Central memory CD4-positive, alpha-beta T cell (primary cell): ENCODE measurements at places on chromosomes 2 and 18.

DNA sequence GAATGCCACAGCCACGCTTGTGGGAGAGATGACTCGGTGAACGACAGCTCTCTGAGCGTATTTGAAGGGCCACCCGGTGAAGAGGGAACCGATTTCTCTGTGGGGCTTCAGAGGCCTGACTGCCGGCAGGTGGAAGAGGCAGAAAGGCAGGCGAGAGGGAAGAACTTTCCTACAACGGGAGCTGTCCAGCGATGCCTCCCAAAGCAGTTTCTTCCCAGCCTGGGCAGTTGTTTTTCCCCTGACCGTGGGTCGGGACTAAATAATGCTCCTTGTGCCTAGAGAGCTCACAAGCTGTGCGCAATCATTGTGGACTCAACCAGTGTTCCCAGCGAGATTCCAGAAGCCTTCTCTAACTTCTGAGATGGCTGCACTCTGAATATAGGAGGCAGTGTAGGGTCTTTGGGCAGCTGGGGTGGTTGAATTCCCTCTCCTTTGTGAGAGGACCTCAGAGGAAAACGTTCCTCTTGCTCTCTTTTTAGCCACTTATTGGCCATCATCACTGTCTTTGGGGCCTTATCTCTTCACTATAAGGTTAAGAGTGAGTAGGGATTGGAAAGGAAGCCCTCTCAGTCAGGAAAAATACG lies 710 bp downstream of the SEC11C start:
- no peak for DNase-seq

- DNase-seq: no peak
These were observed 33.4 kb upstream of the GAREM2 start for GRCh38 chr2:26139269-26140183.

- no peak for DNase-seq
These were observed 277.1 kb downstream of the TCF4 start for GRCh38 chr18:55310863-55311262.

GRCh38 chr2:162301151-162301804 lies 17.2 kb downstream of the IFIH1 start:
- DNase-seq: peak; percentile 50

GRCh38 chr2:127841466-127842178 lies 16.3 kb downstream of the POLR2D start:
- no peak for DNase-seq

GRCh38 chr18:74191577-74191976 lies 43.3 kb downstream of the TIMM21 start:
- no peak for DNase-seq

- no peak for DNase-seq
These were observed 27.4 kb upstream of the CATIP start for GRCh38 chr2:218329027-218329825.

GRCh38 chr2:233838251-233838650 lies 16.1 kb downstream of the HJURP start:
- DNase-seq: no peak

DNA sequence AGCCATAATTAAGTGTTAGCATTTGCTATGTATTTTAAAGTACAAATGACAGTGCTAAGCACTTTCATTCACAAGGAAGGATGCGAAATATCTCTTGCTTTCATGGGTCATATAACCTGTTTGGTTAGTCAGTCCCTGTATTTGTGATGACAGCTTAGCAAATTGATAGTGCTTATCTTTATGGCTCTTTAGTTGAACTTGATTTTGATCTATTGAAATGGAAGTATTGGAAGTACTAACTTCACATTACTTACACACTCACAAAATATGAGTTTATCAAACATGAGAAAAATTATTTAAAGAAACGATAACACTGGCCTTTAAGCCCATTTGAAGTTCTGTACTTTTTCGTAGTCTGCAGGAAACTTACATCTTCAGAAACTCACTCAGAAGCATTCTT lies 97.4 kb upstream of the NEUROD1 start:
- no peak for DNase-seq

- no peak for DNase-seq
These were observed 2.9 kb upstream of the MBP start for GRCh38 chr18:77135339-77136075.

GRCh38 chr18:5868218-5868854 lies 27.0 kb downstream of the TMEM200C start:
- no peak for DNase-seq

DNA sequence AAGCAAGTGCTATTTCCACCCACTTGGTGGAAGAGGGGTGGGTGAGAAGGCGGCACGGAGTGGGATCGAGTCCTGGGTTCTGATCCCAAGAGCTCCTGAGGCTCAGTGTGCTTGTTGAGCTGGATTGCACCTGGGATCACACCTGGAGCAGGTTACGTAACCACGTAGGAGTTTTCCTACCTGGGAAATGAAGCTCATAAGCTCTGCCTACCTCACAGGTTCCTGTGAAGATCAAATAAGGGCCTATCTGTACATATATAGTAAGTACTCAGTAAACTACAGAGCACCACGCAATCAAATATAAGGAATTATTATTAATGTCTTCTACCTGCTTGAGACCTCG lies 11.0 kb downstream of the NPC1 start:
- no peak for DNase-seq

DNA sequence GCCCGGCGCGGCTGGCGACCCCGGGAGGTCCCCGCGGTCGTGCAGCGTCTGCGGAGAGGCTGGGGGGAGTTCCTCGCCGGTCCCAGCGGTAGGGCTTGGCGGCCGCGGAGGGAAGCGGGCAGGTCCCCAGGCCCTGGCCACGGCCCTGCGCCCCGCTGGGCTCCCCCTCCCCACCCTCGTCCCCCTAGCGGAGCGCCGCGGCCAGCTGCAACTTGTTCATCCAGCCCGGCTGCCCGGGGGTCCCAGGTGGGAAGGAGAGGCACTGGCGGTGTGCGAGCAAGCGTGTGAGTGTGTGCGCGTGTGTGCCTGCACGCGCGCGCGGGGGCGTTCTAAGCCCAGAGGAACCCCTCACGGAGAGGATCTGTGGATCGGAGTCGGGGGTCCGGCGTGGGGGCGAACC lies 1.3 kb downstream of the PTPRM start:
- no peak for DNase-seq

DNA sequence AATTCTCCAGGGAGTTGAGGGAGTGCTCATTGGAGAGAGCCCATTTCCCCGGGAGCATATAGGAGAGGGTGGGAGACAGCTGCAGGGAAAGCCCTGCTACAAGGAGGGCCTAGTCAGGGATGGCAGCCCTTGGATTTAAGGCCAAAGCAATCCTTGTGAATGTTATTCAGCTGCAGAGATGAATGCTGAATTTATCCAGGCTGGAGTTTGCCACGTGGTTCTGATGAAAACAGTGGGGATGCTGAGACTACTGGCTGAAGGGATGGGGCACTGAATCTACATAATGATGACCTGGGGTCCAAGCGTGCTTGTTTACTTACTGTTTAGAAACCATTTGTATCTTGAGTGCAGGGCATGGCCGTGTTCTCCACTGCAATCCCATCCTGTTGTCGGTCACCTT lies 35.6 kb upstream of the RNF149 start:
- no peak for DNase-seq

GRCh38 chr2:56386657-56387056 lies 202.9 kb downstream of the CCDC85A start:
- DNase-seq: no peak

GRCh38 chr18:57581301-57581934 lies 5.1 kb downstream of the FECH start:
- DNase-seq: no peak

DNA sequence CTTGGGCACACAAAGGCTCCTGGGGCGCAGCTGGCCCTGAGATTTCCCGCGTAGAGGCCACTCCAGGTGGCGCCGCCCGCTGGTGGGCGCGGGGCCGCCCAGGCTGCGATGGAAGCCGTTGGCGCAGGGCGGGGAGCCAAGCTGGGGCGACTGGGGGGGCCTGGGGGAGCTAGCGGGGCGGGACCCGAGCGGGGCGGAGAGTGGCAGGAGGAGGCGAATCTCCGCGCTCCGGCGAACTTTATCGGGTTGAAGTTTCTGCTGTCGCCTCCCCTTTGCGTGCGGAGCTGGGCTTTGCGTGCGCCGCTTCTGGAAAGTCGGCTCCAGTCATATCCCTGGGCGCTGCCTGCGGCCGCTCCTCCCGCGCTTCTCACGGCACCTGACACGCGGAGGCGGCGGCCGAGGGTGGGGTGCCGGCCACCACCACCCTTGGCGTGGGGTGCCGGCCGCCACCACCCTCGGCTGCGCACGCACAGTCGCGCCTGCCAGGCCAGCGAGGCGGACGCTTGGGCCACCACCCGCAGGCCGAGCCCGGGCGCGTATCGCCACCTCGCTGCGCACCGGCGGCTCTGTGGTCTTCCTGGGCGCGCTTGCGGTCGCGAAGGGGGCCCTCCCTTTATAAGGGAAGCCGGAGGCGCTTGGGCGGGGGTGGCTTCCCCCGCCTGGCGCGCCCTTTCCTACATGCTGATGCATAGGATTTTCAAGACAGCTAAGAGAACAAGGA lies 919 bp upstream of the CYP1B1 start:
- no peak for DNase-seq

DNA sequence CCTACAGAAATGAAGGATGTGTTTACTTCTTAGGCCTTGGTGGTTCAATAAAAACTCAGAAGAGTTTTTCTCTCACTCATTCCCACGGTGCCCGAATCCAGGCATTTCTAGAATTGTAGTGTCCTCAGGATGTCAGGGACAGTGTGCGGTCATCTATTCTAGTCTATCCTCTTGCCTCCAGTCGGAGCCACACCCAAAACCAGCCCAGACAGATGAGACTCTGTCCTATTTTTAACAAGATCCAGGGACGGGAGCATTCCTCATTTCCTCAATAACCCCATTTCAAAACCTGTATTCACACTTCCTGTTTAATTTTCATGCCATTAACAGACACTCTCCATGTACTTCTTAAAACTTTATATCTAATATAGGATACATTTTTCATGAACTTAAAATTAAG lies 11.6 kb upstream of the RBMS1 start:
- DNase-seq: no peak

- no peak for DNase-seq
These were observed 7.1 kb downstream of the NFE2L2 start for GRCh38 chr2:177257471-177257870.

DNA sequence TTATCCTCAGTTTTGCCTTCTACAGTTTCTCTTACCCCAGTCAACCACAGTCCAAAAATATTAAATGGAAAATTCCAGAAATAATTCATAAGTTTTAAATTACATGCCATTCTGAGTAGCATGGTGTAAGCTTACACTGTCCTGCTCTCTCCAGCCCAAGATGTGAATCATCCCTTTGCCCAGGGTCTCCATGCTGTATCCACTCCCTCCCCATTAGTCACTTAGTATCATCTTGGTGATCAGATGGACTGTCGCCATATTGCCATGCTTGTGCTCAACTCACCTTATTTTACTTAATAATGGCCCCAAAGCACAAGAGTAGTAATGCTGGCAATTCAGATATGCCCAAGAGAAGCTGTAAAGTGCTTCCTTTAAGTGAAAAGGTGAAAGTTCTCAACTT lies 18.5 kb upstream of the CCNT2 start:
- no peak for DNase-seq

DNA sequence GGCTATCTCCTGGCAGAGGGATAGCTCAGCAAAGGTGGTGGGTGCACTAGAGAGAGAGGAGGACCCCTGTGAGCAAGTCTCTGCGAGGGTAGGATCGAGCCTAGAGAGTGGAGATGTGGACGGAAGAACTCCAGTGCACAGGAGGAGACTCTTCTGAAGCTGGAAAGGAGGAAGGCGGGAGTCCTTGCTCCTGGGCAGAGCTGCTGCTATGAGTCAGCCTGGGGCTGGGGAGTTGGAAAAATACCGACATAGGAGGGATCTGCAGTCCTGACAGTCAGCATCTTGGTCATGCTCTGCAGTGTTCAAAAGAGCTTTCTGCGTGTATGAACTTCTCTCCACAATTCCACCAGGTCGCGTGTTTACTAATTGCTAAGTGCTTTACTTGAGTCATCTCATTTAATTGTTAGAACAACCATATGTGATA lies 233.8 kb downstream of the LDLRAD4 start:
- no peak for DNase-seq

GRCh38 chr2:134432435-134432883 lies 178.6 kb downstream of the MGAT5 start:
- no peak for DNase-seq

GRCh38 chr2:136441979-136442714 lies 323.2 kb upstream of the THSD7B start:
- DNase-seq: no peak

GRCh38 chr2:23285091-23285800 lies 99.7 kb upstream of the KLHL29 start:
- no peak for DNase-seq

DNA sequence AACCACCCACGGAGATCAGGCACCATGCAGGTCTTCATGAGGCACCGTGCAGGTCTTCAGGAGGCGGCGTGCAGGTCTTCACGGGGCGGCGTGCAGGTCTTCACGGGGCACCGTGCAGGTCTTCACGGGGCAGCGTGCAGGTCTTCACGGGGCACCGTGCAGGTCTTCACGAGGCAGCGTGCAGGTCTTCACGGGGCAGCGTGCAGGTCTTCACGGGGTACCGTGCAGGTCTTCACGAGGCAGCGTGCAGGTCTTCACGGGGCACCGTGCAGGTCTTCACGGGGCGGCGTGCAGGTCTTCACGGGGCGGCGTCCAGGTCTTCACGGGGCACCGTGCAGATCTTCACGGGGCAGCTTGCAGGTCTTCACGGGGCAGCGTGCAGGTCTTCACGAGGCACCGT lies 350.4 kb upstream of the PKDCC start:
- DNase-seq: no peak

DNA sequence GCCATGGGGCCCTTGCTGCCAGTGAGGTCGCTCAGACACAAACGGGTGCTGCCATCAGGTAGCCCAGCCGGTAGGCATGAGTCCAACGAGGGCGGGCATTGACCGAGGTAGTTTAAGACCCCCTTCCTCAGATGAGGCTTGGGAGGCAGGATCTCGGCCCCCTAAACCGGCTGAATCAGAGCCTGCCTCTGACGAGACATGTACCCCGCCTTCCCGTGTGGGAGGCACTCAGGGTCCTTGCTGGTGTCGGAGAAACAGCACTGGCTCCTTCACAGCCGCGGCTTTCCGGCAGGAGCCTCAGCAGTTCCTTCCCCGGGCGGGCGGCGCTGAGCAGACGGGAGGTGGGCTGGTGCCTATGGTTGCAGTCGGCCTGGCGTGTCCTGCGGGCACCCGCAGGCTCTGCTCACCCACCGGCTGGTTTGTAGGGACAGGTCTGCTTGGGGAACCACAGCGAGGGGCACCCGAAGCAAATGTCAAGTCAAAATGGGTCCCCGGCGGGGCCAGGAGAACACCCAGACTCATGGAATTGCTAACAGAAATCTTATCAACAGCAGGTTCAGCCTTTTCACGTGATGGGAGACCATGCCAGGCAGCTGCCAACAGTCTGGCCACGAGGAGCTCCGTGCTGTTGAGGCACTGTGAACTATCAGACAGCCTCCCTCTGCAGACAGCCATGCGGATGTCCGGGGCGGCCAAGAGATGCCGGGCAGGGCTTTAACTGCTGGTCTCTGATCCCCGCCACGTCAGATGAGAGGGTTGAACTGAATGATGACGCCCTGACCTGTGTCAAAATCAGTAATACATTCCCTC lies 2.8 kb downstream of the KCNG2 start:
- DNase-seq: no peak

- no peak for DNase-seq
These were observed 17.8 kb downstream of the NCOA1 start for GRCh38 chr2:24508878-24509277.
